ENCODE measurements at places on chromosomes 5 and 9.
A peak's percentile ranks its signal among the peaks of the same experiment; 100 is the strongest.

GRCh38 chr5:35009657-35010056 lies 38.1 kb downstream of the AGXT2 start:
- DNase-seq, result no peak

GRCh38 chr9:113476511-113476916 lies 13.0 kb downstream of the RGS3 start:
- no peak for DNase-seq

GRCh38 chr9:136856079-136856476 lies 3.9 kb downstream of the MAMDC4 start:
- no peak for DNase-seq

DNA sequence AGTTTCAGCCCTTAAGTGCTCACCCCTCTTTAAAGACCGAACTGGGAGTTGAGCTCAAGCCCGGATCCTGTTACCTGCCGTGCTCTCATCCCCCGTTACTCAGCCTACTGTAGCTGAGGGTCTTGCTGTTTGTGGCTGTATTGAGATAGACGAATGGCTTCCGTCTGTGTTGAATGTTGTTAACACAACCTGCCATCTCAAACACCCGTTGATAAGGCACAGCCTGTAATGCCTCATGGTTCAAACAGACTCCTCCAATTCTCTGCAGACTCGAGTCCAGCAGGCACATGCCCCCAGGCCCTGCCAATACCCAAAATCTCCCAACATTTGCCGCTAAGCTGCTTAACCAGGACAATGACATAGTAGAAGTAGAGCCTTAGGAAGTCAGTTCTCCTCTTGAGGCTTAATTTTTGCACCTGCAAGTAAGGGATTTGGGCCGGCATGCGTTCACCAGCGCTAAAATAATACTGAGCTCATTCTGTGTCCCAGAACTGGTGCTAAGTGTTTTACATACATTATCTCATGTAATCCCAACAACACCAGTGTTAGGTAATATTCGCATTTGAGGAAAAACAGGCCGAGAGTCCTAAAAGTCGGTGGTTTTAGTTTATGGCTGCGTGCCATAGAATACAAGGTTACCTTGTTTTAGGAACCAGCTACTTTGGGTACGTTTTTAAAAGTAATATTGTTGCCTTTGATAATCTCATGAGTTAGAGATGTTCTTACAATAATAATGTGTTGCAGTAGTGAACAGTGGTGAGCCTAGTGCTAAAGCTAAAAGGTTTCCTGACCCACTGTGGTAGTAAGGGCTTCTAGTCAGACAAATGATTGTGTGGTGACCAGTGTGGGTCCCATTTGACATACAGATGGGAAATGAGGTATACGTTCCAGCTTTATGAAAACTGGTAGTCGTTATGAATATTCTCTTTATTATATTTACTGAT lies 1.5 kb upstream of the RFX3 start:
- DNase-seq, result peak; percentile 75

- no peak for DNase-seq
Measured at GRCh38 chr9:107547772-107548297, 58.3 kb upstream of the KLF4 start.

DNA sequence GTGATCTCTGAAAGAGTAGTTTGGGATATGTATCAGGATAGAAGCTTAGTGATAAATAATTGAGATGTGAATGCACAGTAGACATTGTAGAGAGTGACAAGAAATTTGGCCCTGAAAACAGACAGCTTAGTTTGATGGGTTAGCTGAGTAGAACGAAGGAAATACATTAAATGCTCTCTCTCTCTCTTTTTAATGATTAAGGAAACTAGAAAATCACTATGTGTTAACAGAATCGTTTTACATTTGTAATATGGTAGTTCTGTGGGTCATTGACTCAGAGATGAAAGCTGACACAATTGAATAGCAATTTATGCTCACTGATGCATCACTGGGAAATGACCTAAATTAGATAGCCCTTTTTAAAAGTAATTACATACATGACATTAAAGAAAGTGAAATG lies 739.8 kb upstream of the PTPRD start:
- DNase-seq, result no peak

- no peak for DNase-seq
Measured at GRCh38 chr9:113653746-113654604, 190.4 kb downstream of the RGS3 start.

DNA sequence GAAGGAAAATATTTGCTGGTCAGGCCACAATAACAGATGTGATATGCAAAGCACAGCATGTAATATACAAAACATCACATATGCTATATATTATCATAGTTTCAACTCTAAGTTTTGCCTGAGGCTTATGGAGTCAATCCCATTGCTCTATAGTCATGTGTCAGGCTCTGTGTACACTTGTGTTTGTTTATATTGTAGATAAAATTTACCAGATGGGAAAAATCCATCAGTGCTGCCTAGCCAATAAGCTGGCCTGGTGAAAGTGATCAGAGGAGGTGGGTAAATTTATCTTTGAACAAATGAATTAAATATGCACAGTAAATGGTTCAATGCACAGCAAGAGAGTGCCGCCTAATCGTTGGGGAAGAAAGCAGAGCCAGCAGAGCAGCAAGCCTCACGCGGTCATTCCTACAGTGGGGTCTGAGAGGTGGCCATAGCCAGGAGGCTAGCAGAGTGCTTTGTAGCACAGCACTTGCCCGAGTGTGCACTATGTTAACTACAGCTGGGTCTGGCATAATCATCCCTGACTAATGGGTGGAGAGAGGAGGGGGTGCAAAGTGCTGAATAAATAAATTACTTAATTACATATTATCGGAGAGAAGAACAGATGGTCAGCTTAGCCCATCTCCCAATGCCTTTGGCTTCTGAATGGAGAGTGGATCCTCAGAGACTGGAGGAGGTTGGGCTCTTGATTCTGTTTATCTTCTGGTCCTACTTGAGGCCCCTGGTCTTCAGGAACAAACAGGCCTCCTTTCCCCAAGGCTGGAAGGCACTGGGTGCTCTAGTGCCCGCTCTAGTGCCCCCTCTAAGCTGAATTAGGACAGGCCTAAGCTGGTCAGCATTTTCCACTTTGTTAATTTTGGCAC lies 153.5 kb downstream of the MAT2B start:
- no peak for DNase-seq

- no peak for DNase-seq
Measured at GRCh38 chr5:157273131-157273556, 7.2 kb downstream of the CYFIP2 start.

DNA sequence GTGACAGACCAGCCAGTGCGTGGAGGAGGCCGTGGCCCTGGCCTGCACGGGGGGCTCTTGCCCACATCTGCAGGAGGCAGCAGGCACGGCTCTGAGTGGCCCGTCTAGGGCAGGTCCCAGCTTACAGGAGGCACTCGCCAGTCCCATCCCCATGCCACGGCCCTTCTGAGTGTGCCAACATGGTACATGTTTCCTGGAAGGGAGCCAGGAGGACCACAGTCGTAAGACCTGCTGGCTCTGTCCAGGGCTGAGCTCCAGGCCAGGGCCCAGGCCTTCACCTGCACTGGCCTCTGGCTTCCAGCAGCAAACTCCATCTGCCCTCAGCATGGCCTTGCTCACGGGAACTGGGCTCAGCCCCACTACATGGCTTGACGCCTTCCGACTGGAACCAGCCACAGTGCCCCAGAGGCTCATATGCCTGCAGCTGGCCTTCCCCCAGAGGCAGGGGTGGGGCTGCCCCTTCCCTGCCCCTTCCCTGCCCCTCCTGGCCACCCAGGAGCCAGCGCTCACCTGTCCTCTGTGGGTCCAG lies 3.8 kb downstream of the NKD2 start:
- DNase-seq, result no peak

DNA sequence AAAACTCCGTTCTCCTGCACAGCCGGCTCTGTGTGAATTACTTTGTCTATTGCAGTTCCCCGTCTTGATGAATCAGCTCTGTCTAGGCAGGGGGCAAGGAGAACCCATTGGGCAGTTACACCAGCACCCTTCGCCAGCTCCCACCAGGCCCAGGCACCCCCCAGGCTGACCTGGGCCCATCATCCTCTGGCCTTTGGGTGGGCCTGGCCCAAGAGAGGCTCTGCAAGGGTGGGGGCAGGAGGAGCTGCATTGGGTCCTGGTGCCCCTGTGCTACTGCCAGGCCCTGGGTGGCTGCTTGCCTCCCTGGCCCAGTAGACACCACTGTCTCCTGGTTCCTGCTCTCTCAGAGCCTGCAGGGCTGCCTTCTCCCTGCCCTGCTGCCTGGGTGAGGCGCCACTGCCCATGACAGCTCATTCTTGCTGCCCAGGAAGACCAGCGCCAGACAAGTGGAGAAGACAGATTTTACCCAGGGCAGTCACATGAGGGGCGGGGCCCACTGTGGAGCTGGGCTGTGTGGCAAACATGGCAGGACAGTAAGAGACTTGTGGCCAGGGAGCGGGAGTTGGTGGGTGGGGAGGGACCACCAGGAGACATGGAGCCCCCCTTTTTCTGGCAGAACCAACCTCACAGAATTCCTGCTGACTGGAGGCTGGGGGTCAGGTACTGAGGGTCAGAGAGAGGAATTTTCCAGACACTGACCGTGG lies 67.2 kb downstream of the MRPL36 start:
- DNase-seq, result no peak

- no peak for DNase-seq
Measured at GRCh38 chr5:159339460-159339859, 9.2 kb upstream of the IL12B start.

DNA sequence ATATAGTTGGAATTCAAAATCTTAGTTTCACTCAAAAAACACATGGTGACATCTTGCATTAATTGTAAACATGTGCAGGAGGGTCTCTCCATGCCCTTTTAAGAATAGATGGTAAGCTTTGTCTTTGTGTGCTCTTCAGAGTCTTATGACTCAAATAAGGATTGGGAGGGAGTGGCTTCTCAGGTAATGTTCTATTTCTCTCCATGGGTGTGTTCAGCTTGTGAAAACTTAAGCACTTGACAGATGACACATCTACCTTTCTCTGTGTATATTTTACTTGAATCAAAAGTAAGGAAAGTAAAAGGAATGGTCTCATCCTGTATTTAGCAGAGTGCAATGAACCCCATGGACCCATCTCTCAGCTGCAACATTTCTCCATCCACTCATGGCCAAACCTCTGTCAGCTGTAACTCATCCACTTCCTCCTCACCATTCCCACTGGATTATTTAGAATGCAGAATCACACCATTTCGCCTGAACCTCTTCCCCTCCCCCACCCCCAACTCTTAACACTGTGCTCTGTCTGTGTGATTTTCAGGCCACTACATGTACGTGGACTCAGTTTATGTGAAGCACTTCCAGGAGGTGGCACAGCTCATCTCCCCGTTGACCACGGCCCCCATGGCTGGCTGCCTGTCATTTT lies 82.1 kb downstream of the MAMDC2 start:
- DNase-seq, result no peak

Measured in RKO (cell line).